ENCODE measurements at places on chromosomes 2 and 18.

- DNase-seq, result no peak
These were observed 92.3 kb downstream of the DIS3L2 start for GRCh38 chr2:232053777-232054176.

GRCh38 chr2:45575881-45576280 is 35.2 kb downstream of the SRBD1 start:
- no peak for DNase-seq

GRCh38 chr18:13890761-13891361 is 24.5 kb downstream of the MC2R start:
- DNase-seq, result no peak

- no peak for DNase-seq
These were observed 750.7 kb upstream of the GCFC2 start for GRCh38 chr2:76461431-76461830.

DNA sequence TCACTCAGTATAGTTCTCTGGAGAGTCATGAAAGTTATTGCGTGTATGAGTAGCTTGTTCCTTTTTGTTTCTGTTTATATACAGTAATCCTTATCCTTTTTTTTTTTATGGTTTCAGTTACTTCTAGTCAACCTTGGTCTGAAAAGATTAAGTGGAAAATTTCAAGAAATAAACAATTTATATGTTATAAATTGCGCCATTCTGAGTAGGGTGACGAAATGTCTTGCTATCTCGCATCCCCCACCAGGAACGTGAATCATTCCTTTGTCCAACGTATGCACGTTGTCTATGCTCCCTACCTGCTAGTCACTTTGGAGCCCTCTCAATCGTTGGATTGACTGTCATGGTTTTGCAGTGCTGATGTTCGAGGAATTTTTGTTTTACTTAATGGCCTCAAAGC is 60.4 kb downstream of the FAM117B start:
- DNase-seq, result no peak

- DNase-seq, result no peak
These were observed 354.7 kb downstream of the PARD3B start for GRCh38 chr2:204899983-204900382.

GRCh38 chr2:263022-263738 is 652 bp downstream of the SH3YL1 start:
- peak; percentile 64 for DNase-seq

DNA sequence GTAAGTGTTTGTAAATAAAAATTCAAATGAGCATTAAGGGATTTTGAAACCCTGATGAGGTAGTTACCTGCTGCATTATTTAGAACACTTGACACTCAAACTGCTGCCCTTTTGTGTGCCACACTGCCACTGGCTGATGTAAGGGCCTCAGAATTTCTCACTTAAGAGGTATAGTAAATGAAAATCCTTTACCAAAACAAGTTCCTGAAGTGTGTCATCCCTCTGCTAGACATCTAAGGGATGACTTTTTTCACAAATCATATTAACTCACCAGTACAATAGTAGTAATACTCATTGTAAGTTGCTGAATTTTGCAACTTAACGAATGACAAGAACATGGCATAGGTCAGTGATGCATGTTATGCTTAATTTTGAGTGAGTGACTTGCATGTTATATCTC is 274.9 kb upstream of the UBE2E3 start:
- no peak for DNase-seq

- peak; percentile 89 for DNase-seq
These were observed 7.7 kb downstream of the LPIN1 start for GRCh38 chr2:11753886-11754699.
